ENCODE measurements at places on chromosomes 7 and 10.

DNA sequence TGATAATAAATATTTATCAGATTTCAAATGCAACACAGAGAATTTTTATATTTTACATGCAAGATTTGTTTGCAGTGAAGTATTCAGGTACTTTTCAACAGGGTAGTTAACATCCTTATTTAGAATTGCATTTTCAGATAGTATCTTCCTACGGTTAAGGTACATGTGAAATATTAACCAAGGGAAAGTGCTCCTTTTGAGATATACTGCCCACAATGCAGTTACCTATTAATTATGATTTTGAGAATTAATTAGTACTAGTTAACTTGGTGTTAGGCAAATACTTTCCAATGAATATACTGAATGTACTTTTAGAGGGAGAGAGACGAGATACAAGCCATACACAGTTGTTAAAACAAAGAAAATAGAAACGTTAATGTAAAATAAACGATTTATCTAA, 206.2 kb upstream of the YAE1 start:
- no peak for DNase-seq

DNA sequence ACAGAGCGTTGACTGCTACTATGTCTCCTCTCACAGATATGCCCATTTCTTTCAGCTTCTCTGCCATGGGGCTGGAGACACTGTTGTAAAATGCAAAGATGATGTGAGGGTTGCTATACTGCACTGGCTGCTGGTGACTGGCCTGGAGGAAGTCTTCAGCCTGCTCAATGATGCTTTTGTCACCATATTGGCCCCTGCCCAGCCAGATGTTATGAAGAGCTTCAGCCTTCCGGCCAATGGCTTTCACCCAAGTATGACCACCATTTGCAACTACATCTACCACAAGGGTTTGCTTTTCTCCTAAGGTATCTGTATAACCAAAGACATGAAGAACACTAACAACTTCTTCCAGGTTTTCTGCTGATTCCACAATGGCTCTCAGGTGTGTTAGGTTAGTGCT, 1.6 kb downstream of the C7orf25 start:
- DNase-seq = no peak

- no peak for DNase-seq
Measured at GRCh38 chr10:85318809-85319807, 990.7 kb downstream of the CCSER2 start.

DNA sequence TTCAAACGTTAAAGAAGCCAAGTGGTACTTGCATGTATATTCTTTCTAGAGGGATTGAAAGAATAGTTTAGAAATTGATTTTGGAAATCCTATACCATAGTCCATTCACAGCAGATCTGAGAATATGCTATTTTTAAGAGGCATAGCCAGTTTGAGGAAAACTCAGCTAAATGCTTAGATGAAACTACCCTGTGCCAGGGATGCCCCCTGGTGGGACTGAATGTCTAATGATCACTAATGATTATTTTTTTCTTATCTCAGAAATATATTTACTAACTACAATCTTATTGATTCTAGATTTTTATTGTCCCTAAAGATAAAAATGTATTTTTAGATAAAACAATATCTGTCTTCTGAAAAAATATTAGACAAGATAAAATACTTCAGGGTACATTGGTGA, 844.9 kb upstream of the PHF14 start:
- DNase-seq = no peak

DNA sequence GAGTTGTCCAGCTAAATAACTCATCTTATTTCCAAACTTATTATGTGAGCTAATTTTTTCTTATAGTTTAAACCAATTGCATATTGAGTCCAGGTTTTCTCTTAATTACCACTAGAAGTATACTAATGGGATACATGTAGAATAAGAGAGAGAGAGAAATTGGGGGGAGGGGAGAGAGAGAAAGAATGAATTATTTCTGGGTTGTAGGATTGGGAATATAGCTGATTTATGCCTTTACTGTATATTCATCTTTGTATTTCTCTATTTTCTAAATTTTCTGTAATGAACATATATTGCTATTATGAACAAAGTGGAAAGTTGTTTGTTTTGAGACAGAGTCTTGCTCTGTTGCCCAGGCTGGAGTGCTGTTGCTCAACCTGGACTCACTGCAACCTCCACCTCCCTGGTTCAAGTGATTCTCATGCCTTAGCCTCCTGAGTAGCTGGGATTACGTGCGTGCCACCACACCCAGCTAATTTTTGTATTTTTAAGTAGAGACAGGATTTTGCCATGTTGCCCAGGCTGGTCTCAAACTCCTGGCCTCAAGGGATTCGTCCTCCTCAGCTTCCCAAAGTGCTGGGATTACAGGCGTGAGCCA, 26.1 kb upstream of the ITGB1 start:
- DNase-seq = no peak

- DNase-seq = no peak
Measured at GRCh38 chr10:132464256-132465192, 67.5 kb downstream of the PWWP2B start.

- no peak for DNase-seq
Measured at GRCh38 chr7:116575853-116576252, 51.0 kb downstream of the CAV1 start.

- DNase-seq = no peak
Measured at GRCh38 chr10:131089150-131089549, 222.4 kb downstream of the TCERG1L start.

- no peak for DNase-seq
Measured at GRCh38 chr10:118918587-118918986, 110.9 kb upstream of the NANOS1 start.

- no peak for DNase-seq
Measured at GRCh38 chr10:45151467-45152214, 150.9 kb downstream of the ZNF22 start.

- no peak for DNase-seq
Measured at GRCh38 chr10:92868036-92868435, 19.7 kb downstream of the EXOC6 start.

DNA sequence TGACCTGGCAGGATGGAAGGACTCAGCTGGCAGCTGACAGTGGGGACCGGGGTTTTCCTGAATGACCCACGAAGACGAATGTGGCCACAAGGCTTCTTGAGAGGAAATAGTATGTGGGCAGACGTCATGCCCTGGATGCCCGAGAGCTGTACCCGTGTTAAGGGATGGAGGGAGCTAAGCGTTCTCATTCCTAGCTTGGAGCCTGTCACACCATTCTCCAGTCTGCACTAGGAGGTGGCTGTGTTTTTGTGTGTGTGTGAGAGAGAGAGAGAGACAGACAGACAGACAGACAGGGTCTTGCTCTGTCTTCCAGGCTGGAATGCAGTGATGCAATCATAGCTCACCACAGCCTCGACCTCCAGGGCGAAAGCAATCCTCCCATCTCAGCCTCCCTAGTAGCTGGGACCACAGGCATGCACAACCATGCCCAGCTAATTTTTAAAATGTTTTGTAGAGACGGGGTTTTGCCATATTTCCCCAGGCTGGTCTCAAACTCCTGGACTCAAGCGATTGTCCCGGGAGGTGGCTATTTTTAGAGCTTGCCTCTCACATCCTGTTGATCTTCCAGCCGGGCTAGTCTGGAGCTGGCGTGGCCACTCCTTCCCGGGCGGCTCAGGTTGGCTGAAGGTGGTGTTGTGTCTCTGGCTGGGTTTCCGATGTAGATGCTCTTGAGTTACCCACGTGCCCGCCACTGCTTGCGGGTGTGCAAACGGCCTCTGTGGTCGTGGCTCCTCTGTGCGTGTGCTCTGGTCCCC, 2.1 kb downstream of the AMZ1 start:
- DNase-seq = no peak

DNA sequence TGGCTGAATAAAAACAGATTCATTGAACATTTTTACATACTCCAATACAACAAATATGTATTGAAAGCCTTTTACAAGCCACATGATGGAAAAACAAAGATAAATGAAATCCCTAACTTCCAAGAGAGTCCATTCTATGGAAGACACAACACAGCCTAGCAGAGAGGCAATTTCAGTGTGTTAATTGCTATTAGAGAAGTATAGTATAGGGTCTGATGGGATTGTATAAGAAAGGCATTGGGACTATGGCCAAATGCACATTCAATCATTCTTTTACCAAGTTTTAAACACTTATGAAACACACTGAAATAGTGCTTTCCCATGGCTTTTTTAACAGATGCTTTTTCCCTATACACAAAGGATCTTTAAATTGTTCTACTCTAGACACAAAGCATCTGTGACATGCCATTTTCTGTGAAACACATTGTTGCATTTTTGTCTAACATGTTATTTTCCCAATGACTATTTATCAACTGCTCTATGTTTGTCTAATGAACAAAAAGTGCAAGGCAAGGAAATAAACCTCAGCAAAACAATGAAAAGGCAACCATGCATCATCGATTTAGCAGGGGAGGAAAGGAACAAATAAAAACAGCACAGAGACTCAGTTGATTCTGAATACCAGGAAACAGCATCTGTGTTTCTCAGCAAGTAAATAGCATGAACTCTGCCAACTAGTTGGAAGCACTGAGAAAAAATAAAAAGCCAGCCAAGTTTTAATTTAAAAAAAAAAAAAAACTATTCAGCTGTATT, 42.4 kb upstream of the PHYHIPL start:
- DNase-seq = no peak

DNA sequence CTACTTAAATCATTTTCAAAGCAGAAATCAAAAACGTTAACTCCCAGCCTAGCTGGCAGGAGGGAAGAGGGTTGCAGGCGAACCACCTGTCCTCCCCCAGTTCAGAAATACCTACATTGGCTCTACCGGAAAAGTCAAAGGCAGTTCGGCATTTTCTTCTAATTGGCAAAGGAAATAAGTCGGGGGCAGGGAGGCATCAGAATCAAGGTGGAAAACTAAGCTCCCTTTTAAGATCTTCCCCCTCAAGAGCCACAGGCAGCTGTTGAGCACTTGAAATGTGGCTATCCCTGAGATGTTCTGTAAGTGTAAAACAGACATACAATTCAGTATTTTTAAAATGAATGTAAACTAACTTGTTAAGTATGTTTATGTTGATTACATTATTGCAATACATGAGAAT, 957 bp upstream of the ELMO1 start:
- no peak for DNase-seq

GRCh38 chr7:78130446-78131215, 332.1 kb downstream of the PHTF2 start:
- DNase-seq = no peak

- DNase-seq = no peak
Measured at GRCh38 chr7:157587051-157587804, 250.4 kb downstream of the DNAJB6 start.

GRCh38 chr10:79130846-79131245, 62.1 kb downstream of the ZMIZ1 start:
- no peak for DNase-seq

- no peak for DNase-seq
Measured at GRCh38 chr7:45035893-45036292, 35.9 kb downstream of the CCM2 start.

- DNase-seq = no peak
Measured at GRCh38 chr10:110746254-110746826, 102.2 kb downstream of the RBM20 start.

- no peak for DNase-seq
Measured at GRCh38 chr7:42274053-42274452, 37.0 kb upstream of the GLI3 start.

DNA sequence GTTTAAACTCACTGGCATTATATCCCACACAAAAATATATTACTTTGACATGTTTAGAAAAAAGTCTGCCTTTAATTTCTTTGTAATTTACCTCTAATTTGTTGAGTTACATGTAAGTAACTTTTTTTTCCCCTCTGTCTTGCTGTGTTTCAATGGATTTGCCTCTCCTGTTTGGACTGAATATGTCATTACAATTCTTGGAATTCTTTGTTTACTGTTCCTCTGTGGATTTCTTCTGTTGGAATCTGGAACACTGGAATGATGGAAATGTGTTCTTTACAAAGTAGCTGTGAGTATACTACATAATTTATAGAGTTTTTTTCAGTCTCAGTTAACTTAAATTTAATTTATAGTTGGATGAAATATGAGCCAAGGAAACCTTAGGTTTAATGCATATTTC, 30.4 kb downstream of the SEPTIN7 start:
- DNase-seq = no peak

- no peak for DNase-seq
Measured at GRCh38 chr7:117931314-117931713, 58.1 kb upstream of the CTTNBP2 start.

DNA sequence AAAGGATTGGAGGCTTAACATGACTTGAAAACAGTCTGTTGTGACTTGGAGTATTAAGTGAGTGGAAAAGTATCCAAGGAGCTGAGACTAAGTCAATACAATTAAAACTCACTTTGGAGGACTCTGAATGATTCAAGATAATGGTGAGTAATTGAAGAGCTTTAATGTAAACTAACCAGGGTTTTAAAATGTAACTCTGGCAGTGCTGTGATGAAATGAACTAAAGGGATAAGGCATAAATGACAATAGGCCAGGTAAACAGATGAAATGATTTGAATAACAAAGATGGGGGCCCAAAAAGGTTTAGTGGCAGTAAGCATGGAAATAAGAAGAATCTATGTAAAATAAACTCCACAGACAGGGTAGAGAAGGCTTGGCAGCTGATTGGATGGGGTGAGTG, 316.5 kb upstream of the CACNA2D1 start:
- DNase-seq = no peak

DNA sequence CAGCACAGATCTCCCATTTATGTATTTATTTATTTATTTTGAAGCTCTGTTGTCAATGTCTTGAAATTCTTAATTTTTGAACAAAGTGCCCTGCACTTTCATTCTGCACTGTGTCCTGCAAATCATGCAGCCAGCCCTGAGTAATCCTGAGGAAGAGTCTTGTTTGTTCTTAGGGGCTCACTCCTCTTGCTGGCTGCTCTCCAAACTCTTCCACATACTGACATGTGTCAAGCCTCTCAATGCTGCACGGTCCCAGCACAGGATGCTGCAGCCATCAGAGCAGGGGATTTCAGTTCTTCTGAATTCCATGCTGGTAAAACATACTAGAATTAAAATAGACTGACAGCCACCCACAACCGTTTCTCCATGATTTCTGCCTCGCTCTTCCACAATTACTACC, 207.2 kb downstream of the PARD3 start:
- DNase-seq = no peak

GRCh38 chr10:79248341-79249185, 98.7 kb upstream of the PPIF start:
- no peak for DNase-seq

DNA sequence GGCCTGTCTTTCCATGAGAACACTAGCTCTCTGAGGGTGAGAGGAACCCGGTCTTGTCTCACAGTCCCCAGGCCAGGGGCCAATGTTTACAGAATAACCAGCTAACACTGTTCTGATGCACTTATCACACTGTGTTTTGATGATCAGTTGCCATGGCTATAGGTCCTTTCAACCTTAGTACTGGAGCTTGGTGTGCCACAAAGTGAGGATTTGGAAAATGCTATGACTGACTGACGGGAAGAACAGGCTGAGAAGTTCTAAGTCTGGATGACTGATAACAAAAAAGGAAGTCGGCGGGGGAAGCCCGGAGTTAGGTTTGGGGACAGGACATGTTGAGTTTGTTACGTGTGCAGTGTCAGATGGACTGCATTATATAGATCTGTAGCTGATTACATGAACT, 141.8 kb downstream of the CTTNBP2 start:
- no peak for DNase-seq

GRCh38 chr7:40135317-40135610, 459 bp downstream of the SUGCT start:
- DNase-seq = no peak

Measured in stimulated activated CD8-positive, alpha-beta memory T cell treated with anti-CD3 and anti-CD28 coated beads, Interleukin-15, amount 100 ng/mL, for 4 hours (primary cell).